Stimulated activated CD8-positive, alpha-beta memory T cell treated with anti-CD3 and anti-CD28 coated beads, Interleukin-12 subunit alpha, Interleukin-12 subunit beta, amount 100 ng/mL, for 1 hour (primary cell): ENCODE measurements at places on chromosomes 3 and 15.

- DNase-seq, result no peak
Measured at GRCh38 chr3:100650651-100651619, 41.5 kb downstream of the ADGRG7 start.

DNA sequence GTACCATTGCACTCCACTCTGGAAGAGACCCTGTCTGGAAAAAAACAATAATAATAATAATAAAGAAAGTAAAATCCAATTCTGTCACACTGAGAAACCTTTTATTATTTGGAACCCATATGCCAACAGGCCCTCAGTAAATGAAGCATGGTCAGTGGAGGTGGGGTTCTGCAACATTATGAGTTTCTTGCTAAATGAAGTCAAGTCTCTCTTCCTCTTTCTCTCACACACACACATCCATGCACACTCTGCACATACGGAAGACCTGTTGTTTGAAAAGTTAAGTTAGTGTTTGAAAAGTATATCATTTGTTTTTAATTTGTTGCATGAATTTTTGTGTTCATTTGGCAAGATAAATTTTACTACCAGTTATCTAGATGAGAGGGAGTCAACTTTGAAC lies 27.8 kb downstream of the GAP43 start:
- DNase-seq, result no peak

- no peak for DNase-seq
Measured at GRCh38 chr3:71430941-71431552, 152.5 kb downstream of the FOXP1 start.

DNA sequence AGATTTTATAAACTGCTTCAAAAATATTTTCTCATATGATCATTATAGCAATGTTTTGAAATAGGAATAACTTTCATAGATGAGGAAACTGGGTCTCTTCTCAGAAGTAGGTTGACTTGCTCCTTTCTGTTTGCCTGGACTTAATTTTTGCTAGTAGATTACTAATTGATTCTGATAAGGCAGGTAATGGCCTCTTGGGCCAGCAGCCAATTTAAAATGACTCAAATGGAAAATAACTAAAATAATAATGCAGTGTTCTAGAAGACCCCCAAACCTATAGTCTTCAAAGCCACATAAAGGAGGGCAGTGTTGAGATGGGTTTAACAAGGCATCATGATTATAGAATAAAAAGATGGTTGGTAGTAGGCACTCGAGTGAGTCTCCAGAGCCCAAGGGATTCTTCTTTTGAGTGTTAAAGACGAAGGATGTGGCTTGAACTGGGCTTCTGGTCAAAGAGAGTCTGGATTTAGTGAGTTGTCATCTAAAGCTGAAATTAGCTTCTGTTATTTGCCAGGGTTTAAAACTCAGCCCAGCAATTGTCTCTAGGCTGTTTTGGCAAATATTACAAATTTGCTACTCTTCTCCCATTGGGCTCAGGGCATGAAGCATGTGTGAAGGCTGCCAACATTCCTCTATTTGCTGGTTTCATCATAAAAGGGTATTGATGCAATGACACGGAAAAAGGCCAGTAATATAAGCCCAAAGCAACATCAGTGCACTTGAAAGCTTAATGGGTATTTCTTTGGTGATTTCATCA lies 297.1 kb upstream of the MEIS2 start:
- no peak for DNase-seq

- DNase-seq, result no peak
Measured at GRCh38 chr3:71046791-71047190, 536.7 kb downstream of the FOXP1 start.

DNA sequence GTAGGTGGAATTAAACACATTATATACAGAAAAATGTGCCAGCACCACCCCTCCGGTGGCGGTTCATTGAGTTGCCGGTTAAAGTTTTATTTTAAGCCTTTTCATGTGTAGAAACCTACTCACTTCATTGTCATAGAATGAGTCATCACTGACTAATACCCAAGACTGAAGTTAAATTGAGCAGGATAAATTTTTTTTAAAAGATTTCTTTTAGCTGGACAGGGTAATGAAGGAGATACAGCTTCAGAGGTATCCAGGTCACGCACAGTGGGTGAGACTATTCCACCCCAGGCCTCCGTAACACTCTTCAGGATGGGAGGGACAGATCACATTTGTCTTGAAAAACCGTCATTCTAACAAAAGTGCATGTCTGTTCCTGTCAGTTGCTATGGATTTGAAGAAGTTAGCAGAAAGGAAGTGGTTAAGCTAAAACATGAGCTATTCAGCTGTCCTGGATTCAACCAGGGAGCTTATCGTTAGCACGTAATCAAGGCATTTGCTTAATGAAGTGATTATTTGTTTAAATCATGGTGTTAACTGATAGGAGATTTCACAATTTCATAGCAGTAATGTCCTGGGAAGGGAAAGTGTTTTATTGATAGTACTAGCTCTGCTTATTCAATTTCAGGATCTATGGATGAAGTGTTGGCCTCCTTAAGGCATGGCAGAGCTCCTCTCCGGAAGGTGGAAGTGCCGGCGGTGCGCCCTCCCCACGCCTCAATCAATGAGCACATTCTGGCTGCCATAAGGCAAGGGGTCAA lies 23.4 kb downstream of the WHAMM start:
- DNase-seq, result no peak

GRCh38 chr15:27692438-27692837 lies 406.7 kb downstream of the OCA2 start:
- DNase-seq, result no peak
